ENCODE measurements at places on chromosomes 3 and 15. TPM values are rescaled to one million over a fixed set of nuclear protein-coding genes. Genes with fewer than 3 reads are reported as not detected.

DNA sequence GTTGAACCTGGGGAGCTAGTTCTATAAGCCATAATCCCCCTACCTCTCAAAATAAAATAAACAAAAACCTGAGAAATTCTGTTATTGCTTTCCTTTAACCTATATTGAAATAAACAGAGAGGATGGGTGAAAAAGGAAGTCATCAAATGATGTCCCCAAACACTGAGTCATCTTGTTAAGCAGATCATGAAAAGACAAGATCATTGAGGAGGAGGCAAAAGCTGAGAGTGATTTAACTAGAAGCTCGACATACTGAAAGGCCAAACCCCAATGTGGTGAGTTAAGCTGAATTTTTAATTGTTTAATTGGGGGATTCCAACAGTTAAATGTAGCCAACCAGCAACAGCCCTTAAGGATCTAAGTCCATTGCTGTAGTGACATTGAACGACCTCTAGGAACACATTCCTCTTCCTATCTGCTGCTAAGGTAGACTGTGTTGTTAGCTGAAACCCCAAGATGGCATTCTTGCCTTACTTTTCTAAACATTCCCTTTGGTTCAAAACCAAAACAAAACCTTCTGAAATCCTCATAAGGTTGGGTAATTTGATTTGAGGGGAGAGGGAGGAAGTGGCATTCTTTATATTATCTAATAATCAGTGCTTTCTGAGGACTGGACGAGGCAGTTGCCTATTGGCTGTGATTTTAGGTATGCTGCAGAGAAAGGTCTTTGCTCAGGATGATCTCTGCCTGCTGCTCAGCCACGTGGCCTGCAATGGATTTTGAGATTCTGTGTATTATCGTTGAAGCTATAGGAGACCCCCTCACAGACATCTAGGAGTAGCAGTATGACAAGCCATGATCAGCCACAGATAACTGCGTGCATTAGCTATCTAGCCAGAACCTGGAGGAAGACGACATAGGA is 62.7 kb upstream of the BNIP2 start:
- DNase-seq, result peak; percentile 28

- DNase-seq, result no peak
Measured at GRCh38 chr15:45719490-45719889, 84.7 kb downstream of the SQOR start.

DNA sequence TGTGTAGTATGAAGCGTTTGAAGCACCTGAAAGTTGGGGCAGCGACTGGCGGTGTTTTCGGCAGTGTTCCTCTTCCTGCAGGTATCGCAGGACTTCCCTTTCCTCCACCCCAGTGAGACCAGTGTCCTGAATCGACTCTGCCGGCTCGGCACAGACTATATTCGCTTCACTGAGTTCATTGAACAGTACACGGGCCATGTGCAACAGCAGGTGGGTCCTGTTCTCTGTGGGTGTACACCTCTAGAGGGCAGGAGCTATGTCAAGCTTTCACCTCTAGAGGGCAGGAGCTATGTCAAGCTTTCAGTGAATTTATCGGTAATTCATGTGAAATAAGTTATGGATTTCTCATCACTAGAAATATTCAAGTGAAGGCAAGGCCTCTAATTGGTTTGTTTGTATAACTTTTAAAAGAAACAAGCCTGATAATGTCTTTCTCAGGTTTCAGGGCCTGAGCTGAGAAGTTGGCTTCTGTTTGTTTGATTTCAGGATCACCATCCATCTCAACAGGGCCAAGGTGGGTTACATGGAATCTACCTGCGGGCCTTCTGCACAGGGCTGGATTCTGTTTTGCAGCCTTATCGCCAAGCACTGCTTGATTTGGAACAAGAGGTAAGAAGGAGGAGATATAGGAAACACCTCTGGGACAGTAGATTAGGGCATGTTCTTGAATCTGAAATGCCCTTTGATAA is 5.3 kb downstream of the TUBGCP4 start:
- peak; percentile 14 for DNase-seq

Gene LRRK1
- 1.3 TPM for total RNA-seq

Gene HAUS2
- 39.3 TPM for total RNA-seq

- no peak for DNase-seq
Measured at GRCh38 chr15:80183886-80184285, 31.1 kb downstream of the FAH start.

GRCh38 chr3:176911579-176911978 is 285.7 kb downstream of the TBL1XR1 start:
- DNase-seq, result no peak

DNA sequence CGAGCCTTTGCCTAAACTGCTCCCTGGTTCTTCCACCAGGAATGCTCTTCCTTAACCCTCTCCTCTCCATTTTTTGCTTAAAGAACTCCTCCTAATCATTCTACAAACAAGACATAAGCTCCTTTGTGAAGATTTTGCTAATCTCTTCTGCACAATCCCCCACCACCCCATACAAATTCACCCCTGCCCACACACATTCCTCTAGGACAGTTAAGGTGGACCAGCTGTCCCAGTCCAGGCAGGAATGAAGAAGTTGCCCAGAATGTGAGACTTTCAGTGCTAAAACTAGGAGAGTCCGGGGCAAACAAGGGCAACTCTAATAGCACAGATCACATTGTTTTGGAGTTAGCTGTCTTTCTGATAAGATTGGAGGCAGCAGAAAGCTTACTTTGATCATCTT is 13.9 kb upstream of the FAM174B start:
- no peak for DNase-seq

Gene LINS1
- 10.8 TPM for total RNA-seq

DNA sequence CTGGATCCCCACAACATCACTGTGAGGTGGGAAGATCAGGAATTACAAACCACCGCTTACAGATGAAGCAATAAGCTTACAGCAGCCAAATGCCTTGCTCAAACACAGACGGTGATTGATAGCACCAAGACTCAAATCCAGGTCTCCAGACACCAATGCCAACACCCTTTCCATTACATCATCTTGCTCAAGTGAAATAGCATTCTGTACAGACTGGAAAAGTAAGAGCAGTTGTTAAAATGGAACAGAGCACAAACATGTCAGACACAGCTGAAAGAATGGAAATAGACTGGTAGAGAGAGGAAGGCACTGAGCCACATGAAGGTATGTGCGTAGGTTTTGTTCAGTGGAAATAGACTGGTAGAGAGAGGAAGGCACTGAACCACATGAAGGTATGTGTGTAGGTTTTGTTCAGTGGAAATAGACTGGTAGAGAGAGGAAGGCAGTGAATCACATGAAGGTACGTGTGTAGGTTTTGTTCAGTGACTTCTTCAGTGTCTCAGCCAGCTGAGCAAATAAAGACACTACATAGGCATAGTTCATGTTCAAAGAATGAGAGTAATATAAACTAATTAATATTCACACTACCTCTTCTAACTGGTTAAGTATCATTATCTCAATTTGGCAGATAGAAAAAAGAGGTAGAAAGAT is 15.6 kb downstream of the CLDN1 start:
- peak; percentile 56 for DNase-seq

DNA sequence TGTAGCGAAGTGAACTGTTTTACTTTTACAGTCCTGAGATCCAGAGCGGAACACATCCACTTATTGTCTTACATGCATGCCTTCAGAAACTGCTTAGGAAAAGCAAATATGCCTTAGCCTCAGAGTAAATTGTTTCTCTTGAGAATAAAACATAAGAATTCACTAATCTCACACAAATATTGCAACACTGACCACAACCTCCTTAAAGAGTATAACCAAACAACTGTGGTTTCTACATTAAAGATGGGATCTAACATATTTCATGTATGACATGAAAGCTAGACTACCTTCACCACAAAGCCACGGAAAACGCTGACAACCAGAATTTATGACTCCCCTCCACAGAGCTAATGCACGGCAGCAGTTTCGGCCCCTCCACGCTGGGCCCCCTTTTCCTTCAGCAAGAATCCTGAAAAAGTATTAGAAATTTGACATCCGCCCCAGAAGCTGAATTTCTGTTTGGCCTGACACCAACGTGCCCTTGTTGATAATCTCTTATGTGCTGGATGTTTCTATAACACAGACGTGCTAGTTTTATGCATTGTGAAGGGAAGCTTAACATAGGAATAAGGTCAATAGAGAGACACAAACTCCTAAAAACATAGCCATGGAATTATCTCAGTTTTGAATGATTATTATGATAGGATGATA is 84.6 kb downstream of the GREM1 start:
- no peak for DNase-seq

- DNase-seq, result no peak
Measured at GRCh38 chr15:94040541-94041248, 190.7 kb upstream of the MCTP2 start.

- DNase-seq, result no peak
Measured at GRCh38 chr3:99384596-99384995, 253.8 kb upstream of the COL8A1 start.

Gene ST8SIA2
- 1.9 TPM for total RNA-seq

DNA sequence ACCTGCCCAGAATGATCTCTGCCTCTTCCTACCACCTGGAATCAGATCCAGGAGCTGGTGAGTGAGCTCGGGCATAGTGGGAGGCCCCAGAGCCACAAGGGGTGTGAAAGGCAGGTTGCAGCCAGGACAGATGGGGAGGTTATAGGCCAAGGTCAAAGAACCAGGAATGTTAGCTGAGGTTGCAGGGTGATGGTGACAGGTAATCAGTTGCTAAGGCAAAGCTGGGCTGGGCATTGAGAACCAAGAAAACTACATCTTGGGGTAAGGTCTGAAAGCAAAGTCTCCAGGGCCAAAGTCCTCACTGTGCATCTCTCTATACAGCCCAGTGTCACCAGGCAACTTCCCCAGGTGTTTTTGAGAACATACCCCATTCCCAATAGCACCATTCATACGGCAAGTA is 38.4 kb upstream of the SLC6A11 start:
- DNase-seq, result no peak

GRCh38 chr3:72678867-72679266 is 169.4 kb downstream of the SHQ1 start:
- DNase-seq, result no peak

Gene SLCO2A1
- total RNA-seq, result not detected

Gene CCR8
- total RNA-seq, result not detected

DNA sequence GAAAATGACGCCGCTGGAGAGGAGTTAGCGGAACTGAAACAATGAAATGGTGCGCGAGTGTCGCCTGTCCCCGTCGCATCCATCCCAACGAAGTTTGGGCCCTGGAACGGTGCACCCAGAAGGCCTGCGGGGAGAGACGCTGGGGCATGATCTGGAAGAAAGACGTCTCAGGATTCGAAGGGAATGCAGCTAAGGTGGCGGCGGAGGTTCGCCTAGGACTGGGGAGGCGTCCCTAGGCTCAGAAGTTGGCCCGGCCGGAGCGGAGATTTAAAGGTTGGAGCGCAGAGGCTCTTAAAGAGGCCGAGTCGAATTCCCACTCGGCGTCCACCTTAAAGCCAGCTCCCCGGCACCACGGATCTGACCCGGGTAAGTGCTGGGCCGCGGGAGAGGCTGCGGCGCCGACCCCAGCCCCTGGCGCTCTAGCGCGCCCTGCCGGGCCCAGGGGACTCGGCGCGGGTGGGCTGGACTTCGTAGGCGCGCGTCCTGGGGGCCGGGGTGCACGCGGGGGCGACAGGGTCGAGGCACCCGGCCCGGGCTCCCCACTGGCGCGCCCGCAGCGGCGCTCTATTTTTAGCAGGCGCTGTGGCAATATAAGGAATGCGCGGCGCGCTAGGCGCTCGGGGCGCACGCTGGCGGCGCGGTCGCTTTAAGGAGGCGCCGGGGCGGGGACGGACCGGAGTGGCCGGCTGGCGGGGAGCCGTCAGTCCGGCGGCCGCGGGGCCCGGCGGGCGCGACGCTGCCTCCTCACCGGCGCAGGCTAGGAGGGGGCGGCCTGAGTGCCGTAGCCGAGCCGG is at the start of gene MRAS:
MRAS (plus strand) TSS at position 620 of the 794 bp plus-strand sequence. CDS start 24,305 bp downstream, outside the sequence.
- peak; percentile 35 for DNase-seq

Gene ALPK3
- 0.05 TPM for total RNA-seq

Gene ARPP19
- total RNA-seq, result 114 TPM

GRCh38 chr15:85624291-85624801 is 170.4 kb downstream of the KLHL25 start:
- DNase-seq, result no peak

DNA sequence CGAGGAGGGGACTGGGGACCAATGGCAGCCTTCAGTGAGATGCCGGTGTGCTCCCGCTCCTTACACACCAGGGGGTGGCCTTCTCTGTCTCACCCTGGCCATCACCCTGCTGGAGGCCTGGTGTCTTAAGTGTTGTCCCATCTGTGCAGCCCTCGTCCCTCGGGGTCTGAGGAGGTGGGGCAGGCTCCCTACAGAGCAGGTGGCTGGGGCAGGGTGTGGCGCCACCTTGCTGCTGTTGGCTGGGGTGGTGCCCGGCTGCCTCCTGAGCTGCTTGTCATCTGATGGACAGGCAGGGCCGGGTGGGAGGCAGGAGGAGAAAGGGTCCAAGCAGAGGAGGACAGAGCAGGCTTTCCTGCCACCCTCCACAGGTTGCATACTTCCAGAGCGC is 25.9 kb downstream of the PTPN23 start:
- DNase-seq, result no peak

Gene MOBP
- not detected for total RNA-seq

GRCh38 chr15:73799466-73799865 is 46.3 kb upstream of the INSYN1 start:
- DNase-seq, result no peak

- no peak for DNase-seq
Measured at GRCh38 chr3:70312336-70312735, at the start of gene MDFIC2. Gene MDFIC2, minus strand, starts transcription at chr3:70312638. Its CDS starts 665 bp downstream, at chr3:70311973.

Gene LSAMP
- 11.0 TPM for total RNA-seq

DNA sequence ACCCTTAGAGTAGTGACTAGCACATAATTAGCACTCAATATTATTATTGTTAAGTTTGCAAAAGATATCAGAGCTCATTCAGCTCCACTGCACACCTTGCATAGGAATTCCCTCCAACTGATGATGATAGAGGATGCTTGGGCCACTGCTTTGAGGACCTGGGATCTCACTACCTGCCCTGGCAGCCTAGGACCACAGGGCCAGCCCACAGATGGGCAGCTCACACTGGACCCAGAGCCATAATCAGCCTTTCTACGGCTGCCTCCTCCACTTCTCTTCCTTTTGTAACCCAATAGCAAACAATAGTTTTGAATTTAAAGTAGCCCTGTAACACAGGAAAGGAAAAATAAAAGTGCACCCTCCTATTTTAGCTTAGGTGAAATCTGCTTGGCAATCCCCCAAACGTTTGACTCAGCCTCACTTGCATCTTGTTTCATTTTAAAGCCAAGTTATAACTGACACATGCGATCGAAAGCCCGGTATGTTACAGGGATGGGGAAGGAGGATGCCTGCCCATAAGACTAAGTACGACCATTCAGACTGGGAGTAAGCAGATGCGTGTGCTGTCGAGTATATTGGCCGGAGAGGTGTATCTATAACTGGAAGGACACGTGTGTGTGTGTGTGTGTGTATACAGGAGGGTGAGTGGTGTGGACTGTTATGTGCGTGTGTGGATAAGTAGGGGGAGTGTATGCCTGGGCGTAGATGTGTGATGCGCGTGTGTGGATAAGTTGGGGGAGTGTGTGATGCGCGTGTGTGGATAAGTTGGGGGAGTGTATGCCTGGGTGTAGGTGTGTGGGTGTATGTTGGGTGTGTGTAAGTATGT is 65.9 kb downstream of the CPN2 start:
- no peak for DNase-seq

- no peak for DNase-seq
Measured at GRCh38 chr15:72313448-72313840, 6.5 kb downstream of the CELF6 start.

- DNase-seq, result no peak
Measured at GRCh38 chr3:101203411-101203810, 117.0 kb downstream of the IMPG2 start.

- DNase-seq, result no peak
Measured at GRCh38 chr15:97893967-97894366, 66.5 kb upstream of the ARRDC4 start.

Gene MNS1
- total RNA-seq, result 1.7 TPM

Gene C3orf85
- total RNA-seq, result not detected

Gene MELTF
- 4.0 TPM for total RNA-seq

Measured in NCI-H460 (cell line).